ENCODE measurements at places on chromosomes 12 and 14.

DNA sequence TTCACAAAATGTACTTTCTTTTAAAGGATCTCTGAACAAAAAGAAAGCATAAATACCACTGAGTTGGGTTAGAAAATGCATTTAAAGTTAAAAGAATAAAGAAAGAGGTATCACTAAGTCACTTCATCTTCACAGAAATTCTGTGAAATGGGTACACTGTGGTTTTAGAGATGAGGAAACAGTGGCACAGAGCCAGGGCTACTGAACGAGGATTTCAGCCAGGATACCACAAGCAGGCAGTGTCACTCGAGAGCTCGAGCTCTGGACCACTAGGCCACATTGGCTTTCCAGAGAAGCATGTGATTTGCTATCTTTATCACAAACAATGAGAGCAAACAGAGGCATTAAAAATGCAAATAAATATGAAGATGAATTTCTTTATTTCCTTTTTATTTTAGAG lies 51.0 kb downstream of the WDHD1 start:
- DNase-seq = no peak

- DNase-seq = no peak
These were observed 180.9 kb upstream of the PDE3A start for GRCh38 chr12:20187456-20187855.

DNA sequence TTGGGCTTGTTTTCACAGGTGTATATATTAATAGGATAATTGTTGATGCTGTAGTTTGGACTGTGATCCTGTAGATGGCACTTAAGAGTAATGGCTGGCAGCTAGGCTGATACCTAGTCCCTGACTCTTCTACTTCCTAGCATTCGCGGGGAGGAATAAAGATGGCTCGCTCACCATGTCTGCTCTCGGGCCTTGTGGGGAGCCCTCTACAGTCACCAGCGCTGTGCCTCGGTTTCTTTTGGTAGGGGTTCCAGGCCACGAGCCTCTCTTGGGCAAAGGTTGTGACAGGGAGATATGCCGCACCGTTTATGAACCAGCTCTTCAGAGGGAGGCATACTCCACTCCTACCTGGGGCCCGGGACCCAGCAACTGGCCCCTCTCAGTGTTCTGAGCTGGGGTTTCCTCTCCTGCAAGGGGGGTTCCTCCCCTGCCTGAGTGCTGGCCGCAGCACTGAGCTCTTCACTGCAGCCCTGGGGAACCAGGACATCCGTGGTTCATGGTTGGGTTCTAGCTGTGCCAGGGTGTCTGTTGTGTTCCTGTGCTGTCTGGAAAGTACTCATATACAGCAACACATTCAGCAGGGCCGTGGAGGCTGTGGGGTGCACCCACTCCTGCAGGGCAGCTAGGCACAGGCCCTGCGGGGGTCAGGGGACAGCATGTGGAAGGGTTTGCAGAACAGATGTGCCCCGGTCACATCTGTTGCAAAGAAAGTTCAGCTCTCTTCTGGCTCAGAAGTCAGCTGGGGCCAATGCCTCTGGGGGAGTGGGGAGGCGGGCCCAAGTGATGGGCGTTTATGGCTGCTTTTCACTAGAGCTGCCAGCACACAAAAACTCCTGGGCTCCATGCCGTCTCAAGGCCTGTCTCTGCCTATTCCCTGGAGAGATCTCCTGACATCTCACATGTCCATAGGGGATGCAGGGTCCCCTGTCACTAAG lies 147.9 kb downstream of the PPFIA2 start:
- DNase-seq = no peak

DNA sequence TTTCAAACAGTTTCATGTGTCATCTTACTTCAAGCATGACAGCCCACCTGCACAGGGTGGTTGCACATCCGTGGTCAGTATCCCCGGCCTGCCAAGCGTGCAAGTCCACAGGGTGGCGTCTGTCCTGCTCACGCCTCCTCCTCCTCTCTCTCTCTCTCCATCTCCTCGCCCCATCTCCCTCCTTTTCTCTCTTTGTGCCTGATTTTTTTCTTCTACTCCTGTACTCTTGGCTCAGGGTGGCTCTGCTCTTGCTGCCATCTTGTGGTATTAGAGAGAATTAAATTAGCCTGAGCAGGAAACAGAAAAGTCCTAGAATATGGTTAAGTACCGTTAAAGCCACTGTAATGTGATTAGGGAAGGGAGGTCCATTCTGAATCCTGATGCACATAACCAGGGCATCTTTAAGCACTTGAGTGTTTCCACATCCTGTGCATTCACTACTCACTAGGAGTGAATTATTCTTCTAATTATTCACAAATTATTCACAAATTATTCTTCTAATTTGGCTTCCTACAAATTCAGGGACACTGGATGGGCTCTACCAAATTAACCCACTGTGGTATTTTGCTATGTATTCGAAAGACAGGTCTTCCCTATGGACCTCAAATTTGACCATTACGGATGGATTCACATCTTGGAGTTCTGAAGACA lies 25.5 kb upstream of the DTX1 start:
- DNase-seq = peak; percentile 10

DNA sequence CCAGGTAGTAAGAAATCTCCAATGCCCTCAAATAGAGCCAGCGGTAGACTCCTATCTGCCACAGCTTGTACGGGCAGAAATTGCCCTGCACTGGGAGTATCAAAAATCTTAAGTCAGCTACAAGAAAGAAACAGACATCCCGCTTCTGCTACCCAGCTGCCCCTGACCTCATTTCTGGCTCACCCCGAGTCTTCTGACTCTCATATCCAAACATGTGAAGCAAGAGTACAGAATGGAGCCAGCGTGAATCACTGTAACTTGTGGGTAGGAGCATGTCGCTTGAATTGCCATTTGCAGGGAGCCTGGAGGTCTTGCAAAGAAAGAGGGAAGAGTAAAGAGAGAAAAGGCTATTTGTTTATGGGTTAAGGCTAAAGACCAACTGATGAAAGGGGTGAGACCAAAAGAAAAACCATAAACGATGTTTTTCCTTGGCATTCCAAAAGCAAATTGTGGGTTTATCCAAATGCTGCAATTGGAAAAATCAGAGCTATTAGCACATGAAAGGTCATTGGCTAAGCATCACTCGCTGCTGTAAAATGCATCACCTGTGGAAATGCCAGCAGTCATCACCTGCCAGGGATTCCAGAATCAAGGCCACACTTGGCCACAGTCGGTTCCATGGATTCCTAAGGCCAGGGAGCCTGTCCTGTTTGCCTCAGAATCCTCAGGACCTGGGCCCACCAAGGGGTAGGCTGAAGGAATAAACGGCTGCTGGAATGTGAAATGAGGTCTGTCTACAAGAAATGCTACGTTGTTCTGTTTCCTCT lies 86.6 kb downstream of the FOXN3 start:
- no peak for DNase-seq

- DNase-seq = no peak
These were observed 176.1 kb downstream of the DAD1 start for GRCh38 chr14:22412926-22413411.

GRCh38 chr12:42698213-42698612 lies 108.7 kb upstream of the PRICKLE1 start:
- no peak for DNase-seq

DNA sequence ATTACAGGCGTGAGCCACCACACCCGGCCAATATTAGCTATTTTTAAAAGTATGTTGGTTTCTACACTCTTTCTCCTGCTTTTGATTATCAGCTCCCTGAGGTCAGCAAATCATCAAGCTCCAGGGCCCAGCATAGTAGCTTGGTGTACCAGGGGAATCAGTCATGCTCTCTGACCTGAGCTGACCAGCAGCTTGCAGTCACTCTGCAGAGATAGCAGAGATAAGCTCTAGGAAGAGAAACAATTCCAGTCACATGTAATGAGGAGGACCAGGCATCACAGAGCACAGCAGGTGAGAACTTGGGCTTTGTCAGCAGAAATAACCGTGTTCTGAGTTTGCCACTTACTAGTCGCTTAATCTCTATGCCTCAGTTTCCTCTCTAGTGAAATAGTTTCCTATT lies 8.5 kb downstream of the PLEKHD1 start:
- DNase-seq = no peak

- no peak for DNase-seq
These were observed 216.1 kb downstream of the MSRB3 start for GRCh38 chr12:65494537-65494936.

DNA sequence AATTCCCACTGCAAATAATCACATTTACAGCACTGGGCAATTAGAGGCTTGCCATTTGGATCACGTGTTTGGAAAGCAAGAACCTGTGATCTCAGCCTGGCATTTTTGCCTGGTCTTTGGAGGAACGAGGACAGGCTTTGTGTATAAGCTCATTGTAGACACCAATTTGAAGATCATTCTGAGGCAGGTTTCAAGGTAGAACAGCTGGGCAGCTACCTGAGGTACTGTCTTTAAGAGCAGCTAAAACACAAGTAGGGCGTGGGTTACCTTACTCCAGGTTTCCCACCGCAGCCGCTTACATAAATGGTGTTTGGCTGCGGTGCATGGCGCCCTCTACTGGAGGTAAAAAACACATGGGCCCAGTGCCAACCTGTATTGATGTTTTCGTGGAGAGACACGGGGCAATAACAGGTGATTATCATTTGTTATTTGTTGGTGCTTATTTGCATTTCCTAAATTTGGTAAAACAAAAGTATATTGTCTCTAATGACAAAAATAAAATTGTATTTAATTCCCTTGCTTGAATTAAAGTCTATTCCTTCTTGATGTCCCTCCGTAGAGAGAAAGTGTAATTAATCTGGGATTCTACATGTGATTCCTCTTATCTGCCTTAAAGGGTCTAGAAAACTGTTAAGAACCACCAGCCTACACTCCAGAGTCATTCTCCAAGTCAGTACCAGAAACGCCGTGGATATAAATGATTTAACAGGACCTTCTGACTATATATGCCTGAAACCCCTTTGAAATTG lies 69.7 kb downstream of the SVOP start:
- peak; percentile 76 for DNase-seq

- DNase-seq = no peak
These were observed 226.7 kb downstream of the GXYLT1 start for GRCh38 chr12:41917938-41918341.

- no peak for DNase-seq
These were observed 18.9 kb upstream of the KLRG1 start for GRCh38 chr12:8970432-8970831.

DNA sequence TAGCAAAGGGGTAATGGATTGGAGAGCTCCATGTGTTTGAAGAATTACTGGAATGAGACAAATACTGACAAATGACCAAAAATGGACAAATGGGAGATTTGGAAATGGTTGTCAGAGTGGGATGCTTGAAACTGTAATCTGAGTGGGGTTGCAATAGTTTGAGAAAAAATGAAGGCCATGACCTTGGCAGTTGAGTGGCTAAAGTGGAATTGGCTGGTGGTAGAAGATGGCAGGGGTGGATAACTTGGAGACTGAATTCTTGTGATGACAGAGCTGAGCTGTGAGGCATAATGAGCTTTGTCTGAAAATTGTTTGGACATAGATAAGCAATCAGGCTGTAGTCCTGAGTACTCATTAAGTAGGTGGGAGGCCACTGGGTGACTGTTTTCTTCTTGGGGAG lies 222.5 kb upstream of the PRICKLE1 start:
- DNase-seq = no peak

DNA sequence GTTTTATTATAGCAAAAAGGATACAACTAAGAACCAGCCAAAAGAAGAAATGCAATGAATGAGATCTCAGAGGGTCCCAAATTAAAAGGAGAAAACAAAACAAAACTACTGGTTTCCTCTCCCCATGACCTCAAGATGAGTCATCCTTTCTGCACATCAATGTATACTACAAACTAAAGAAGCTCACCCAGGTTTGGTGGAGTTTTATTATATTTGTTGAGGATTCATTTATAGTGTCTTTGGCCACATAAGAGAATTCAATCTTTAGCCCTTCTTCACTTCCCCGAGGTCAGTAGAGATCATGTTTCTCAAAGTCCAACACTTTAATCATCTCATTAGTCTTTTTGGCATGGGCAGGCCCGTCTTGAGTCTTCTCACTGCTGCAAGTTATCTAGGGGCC lies 210.6 kb downstream of the SLC6A15 start:
- DNase-seq = no peak
